ENCODE measurements at places on chromosomes 1 and 21. TPM values are rescaled to one million over a fixed set of nuclear protein-coding genes. Genes with fewer than 3 reads are reported as not detected.

Gene XCL1
- total RNA-seq = not detected

Gene PLXNA2
- 25.6 TPM for total RNA-seq

Gene EFCAB7
- total RNA-seq = 4.7 TPM

DNA sequence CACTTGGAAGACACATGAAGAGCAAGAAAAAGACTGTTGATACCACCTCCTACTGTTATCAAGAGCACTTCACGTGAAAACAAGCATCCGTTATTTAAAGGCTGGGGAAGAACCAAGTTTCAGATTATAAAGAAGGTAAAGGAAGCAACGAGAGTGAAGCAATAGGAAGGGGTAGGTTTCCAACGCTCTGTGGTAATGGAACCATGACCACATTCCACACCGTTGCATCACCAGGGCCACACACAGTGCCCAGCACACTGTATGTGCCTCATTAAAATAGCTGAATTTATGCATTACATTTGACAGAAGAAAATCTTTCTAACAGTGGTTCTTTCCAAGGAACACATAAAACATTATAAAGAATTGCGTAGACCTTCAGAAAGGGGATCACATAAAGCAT, 435.8 kb downstream of the MRPL39 start:
- no peak for DNase-seq

- DNase-seq = no peak
These were observed 209.4 kb downstream of the PTPRC start for GRCh38 chr1:198848206-198848605.

Measured in endothelial cell (in vitro differentiated cells).